ENCODE measurements at places on chromosomes 4 and X.

DNA sequence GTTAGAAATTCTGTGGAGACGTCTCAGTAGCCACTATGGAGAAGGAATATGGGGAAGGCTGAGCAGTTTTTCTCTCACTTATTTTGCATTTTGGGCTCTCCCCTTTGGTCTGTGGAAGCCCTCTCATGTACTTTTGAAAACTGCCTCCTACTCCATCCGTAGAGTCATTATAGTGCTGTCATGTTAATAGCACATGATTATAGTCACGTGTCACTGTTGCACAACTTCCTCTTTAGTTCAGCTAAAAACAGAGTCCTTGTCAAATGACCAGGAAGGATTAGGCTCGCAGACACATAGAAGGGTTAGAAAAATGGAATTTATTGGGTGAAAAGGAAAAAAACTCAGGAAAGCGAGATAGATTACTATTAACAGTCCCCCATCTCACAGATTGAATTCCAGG lies 258.2 kb upstream of the CXorf51A start:
- no peak for DNase-seq

- DNase-seq = no peak
Measured at GRCh38 chr4:79526641-79527565, 118.9 kb upstream of the GK2 start.

DNA sequence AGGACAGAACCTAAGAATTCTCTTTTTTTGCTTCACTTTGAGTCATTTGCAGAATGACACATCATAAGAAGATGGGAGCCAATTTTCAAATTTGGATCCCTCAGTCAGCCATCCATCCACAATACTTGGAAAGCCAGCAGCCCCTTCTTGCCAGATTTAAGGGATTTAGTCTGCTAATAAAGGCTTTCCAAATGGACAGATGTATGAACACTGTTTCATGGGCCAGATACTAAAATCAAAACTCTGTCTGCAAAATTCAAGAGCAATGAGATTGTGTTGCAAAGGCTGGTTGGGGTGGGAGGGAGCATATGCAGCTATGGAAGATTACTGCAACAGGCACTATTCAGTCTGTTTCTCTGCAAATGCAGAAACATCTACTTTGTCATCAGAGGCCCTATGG lies 37.7 kb upstream of the KCNIP4 start:
- no peak for DNase-seq

DNA sequence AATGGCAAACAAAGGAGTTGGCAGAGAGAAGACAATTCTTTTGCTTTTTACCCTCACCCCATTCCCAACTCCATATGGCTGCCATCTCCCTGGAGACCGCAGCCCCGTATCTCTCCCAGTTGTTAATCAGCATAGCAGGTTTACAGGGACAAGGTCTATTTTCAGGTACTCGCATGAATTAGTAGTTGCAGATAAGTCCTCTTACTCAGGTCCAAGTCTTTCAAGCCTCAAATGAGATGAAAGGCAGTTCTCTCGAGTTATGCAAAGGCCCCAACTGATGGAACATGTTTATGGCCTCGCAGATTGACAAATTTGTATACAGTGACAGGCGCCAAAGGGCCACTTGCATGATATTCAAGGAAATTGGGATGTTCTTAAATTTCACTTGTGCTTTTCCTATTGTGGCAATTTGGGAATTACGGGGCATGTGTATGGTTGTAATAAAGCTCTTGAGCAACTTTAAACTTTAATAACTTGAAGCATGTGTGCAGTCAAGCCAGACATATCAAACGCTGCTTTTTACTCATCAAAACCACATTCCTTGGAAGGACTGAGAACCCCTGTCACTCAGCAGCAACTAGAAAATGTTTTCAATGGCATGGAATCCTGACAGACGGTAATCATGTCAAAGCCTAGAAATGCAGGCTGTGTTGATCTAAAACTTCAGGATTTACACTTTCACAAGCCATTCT lies 45.1 kb downstream of the KDR start:
- DNase-seq = no peak

- DNase-seq = no peak
Measured at GRCh38 chr4:35464964-35465528, 779.3 kb downstream of the ARAP2 start.

- DNase-seq = no peak
Measured at GRCh38 chr4:8642651-8643321, 50.2 kb downstream of the CPZ start.

DNA sequence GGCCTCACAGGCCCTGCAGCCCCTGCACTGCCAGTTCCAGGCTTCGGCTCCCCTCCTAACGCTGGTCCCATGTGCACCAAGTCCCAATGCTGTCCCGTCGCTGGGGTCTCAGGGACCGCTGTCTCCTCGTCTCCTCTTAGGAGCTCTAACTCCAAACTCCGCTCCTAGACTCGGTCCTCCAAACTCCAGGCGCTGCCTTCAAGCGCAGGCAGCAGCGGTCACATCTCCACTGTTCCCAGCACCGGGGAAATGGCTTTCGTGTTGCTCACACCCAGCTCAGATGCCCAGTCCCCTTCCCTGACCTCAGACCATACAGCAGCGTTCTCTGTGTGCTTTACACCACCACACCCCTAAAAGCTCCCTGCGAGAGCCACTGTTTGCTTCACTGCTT lies 19.6 kb upstream of the HMX1 start:
- DNase-seq = no peak

DNA sequence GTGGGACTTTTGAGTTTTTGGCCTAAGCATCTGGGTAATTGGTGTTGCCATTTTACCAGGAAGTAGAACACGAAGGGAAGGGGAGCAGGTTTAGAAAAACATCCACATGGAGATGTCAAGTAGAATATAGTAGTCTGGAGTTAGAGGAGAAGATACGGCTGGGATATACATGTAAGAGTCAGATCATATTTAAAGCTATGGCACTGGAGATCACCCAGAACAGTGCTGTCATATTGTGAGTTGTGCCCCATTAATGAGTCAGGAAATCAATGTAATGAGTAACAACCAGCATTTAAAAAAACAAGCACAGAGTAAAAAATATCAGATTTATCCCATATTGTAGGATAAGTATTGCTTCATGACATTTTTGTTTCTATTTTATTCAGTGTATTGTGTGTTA lies 4.2 kb downstream of the GSTCD start:
- DNase-seq = no peak

DNA sequence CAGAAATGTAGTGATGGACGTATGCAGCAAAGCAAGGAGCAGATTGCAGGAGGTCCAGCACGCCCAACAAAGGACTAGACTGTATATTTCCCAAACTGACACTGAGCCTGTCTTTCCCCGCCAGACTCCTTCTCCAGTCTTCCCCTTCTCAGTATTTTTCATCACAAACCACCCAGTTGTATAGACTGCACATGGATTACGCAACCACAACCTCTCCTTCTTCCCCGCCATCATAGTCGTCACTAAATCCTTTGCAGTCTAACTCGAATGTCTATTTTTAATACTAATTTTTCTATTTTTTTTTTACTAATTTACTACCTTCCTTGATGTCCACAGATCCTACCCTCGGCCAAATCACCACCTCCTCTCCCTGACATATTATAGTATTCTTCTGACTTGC lies 105.4 kb downstream of the MTNR1A start:
- no peak for DNase-seq

DNA sequence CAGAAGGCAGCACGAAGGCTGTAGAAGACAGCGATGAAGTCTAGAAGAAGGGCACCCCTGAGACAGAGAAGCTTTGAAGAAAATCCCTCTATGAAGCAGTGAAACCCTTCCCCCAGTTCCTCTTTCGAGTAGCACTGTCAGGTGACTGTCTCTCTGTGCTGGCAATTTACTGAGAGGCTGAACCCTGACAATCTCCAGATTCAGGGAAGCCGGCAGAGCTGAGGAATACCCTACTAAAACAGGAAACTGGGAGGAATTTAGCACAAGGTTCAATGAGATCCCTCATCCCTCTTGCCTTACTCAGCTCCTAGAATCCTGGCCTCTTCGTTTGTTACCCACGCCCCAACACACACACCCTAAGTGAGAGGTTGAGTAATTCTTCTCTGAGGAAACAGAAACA lies 239.7 kb upstream of the NOCT start:
- DNase-seq = no peak

GRCh38 chr4:174084542-174084941 lies 198.9 kb downstream of the FBXO8 start:
- no peak for DNase-seq

DNA sequence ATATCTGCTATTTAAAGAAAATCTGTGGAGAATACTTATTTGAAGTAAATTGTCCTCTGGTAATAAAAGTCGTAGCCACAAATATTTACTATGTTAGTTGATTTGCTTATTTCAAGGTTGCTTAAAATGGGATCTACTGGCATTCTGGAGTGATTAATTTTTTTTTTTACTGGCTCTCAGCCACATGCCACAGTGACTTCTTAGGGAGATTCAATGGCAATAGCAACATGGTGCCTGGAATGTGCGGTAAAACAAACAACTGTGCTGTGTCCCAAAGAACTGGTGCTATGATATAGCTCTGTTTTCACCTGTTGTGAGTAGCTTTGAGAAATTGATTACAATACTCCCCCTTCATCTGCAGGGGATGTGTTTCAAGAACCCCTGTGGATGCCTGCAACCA lies 324.3 kb downstream of the GPAT3 start:
- DNase-seq = no peak

GRCh38 chr4:25085671-25086070 lies 54.9 kb upstream of the LGI2 start:
- no peak for DNase-seq

All from CD4-positive, alpha-beta T cell treated with Interleukin-15 for 1 hour (primary cell).